Suprapubic skin (tissue), 4 donors: ENCODE measurements at places on chromosomes 6 and 20.

- no peak for DNase-seq
Measured at GRCh38 chr6:27066381-27066780, 181.1 kb upstream of the PRSS16 start.

DNA sequence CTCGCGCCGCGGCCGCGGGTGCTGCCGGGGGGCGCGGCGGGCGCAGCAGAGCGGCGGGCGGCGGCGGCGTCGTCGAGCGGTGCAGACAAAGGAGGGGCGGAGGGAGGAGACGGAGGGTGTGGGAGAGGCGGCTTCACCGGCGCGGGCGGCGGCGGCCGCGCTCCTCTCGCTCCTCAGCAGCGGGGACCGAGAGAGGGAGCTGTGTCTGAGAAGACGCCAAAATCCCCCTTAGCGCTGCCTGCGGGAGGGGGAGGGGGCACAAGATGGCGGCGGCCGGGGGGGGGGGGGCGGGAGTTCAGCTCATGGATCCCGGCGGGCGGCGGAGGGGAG, 296 bp downstream of the ADNP start:
- DNase-seq, result no peak

GRCh38 chr6:168415993-168416530, 24.9 kb upstream of the SMOC2 start:
- no peak for DNase-seq

DNA sequence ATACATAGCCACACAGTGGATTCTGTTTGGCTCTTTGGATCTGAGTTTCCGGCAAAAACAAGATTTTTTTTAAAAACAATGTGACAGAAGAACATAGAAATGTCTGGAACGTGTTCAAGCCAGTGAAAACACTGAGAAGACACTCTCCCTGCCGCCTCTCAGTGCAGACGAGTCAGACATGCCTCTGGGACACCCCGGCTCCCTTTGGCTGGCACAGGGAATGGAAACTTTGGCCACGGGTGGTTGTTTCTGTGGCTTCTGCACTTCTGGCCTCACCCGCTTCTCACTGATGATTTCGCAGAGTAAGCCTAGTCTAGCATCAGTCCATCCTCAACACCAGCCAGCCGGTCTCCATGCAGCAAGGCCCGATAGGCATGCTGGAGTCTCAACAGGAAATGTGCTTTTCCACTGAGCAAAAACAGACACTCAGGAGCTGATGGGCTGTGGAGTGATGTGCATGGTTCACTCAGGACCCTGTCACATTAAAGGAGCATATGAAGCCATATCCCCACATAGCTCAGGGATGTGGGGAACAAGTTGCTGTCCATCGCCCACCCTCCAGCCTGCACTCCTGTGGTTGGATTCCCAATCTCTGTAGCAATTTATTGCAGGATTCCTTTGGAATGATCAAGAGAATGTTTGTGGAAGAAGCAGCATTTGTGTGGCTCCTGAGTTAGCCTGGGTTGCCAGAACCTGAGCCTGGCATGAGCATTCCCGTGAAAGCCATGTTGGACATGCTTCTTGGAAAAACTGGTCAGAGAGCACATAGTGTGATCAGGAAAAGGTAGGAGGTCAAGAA, 262.0 kb upstream of the RIN2 start:
- DNase-seq, result no peak

GRCh38 chr6:5525209-5525608, 263.9 kb downstream of the FARS2 start:
- no peak for DNase-seq

DNA sequence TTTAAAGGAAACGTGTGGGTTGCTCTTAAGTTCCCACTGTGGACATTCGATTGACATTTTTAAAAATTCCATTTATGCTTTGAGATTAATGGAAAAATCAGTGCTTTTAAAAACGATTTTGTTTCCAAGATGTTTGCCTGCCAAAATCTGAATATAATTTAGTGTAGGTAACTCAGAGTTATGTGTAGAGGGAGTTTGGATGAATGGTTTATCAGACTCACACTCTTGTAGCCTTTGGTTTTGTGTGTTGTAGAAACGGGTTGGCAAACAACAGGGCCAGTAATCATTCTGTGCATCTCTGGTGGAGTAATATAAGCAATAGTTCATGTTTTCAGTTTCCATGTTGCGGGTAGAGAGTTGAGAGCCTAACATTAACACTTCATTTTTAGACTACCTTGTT, 140.6 kb downstream of the RPS12 start:
- no peak for DNase-seq
